ENCODE measurements at places on chromosomes 3 and 15.

DNA sequence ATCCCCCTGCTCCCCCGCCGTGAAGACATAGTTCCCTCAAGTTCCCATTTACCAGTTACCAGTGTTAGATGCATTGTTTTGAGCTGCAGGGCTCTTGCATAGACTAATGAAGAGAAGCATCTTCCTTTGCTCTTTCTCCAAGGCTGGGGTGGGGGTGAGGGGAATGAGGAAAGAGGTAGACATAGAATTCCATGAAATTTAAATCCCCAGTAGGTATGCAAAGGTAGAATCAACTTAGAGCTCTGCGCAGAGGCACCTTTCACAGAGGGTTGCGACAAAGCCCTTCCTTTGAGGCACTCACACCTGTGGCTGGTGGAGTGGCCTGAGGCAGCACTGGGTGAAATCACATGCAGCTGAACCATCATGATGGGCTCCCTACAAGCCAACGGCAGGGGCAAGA, 101.3 kb downstream of the WDR76 start:
- no peak for DNase-seq

GRCh38 chr3:60720736-60721135, 530.5 kb downstream of the FHIT start:
- DNase-seq, result peak; percentile 80

GRCh38 chr3:179181021-179181472, 32.9 kb downstream of the PIK3CA start:
- DNase-seq, result peak; percentile 62

GRCh38 chr3:195150181-195151118, 120.5 kb downstream of the XXYLT1 start:
- DNase-seq, result peak; percentile 82

GRCh38 chr3:161854232-161854771, 357.7 kb downstream of the OTOL1 start:
- peak; percentile 93 for DNase-seq

Measured in fibroblast of lung (primary cell).